T-helper 9 cell (primary cell): ENCODE measurements at places on chromosomes 5 and 9.

DNA sequence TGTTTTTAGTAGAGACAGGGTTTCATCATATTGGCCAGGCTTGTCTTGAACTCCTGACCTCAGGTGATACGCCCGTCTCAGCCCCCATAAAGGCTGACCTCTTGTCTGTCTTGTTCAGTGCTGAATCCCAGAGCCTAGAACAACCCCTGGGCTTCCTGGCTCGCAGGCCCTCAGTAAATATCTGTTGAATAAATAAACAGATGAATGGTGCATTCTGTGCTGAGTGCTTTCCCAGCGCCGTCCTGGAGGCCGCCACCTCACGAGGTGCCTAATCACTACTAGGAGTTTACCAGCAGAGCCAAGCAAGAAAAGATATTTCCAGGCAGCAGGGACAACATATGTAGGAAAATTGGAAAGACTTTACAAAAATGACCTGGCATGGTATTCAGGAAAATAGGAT lies 88.5 kb downstream of the SNX24 start:
- no peak for DNase-seq

DNA sequence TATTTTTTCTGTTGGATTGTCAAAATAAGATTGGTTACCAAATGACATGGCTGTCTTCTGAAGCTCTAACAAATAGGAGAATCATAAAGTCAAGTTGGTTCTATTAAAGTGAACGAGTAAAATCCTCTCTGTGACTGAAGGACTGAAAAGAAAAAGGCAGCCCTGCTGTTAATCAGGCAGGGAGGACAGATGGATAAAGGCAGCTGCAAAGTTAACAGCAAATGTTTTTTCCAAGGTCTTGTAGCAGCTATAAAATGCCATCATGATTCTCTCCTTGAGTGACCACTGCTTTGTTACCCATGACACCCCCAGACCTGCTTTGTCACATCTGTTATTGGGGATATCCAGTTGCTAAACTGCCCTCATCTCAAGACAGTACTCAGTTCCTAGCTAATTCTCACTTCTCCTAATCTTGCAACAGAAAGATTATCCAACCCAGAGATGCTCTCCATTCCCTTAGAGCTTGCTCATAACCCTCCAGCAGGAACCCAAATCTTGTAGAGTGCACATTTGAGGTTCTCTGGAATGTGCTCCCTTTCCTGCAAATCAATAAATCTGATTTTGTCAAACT lies 89.7 kb upstream of the PARP8 start:
- DNase-seq, result no peak

GRCh38 chr9:109908459-109909390 lies 128.7 kb downstream of the PALM2AKAP2 start:
- DNase-seq, result no peak

- DNase-seq, result no peak
Measured at GRCh38 chr5:56993241-56993640, 41.3 kb upstream of the MIER3 start.

GRCh38 chr9:95075700-95076099 lies 241.8 kb downstream of the FANCC start:
- DNase-seq, result no peak

DNA sequence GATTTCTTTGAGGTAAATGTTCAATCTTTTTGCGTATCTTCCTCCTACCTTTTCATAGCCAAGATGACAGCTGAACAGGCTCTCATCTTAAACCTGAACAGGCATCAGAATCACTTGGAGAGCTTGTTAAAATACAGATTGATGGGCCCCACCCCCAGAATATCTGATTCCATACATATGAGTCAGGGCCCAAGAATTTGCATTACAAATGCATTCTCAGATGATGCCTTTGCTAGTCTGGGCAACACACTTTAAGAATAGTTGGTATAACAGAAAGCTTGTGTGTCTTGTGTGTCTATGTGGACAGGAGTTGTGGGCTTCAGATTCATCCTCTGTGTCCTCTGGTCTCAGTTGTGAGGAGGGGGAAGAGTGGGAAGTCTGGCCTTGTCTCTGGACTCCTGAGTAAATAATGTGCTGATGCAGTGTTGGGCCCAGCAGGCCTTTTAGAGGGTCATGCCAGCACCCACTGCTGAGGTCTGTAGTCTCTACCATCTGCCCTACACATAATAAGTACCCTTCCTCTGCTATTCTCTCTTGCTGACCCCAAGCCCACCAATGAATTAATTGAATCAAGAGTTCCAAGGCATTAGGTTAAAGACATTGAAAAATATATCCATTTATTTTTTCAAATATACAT lies 43.1 kb downstream of the PTCD2 start:
- DNase-seq, result no peak

GRCh38 chr5:28009576-28009975 lies 971.2 kb upstream of the CDH9 start:
- DNase-seq, result no peak

- no peak for DNase-seq
Measured at GRCh38 chr9:108290839-108291585, 564.8 kb downstream of the ACTL7B start.

DNA sequence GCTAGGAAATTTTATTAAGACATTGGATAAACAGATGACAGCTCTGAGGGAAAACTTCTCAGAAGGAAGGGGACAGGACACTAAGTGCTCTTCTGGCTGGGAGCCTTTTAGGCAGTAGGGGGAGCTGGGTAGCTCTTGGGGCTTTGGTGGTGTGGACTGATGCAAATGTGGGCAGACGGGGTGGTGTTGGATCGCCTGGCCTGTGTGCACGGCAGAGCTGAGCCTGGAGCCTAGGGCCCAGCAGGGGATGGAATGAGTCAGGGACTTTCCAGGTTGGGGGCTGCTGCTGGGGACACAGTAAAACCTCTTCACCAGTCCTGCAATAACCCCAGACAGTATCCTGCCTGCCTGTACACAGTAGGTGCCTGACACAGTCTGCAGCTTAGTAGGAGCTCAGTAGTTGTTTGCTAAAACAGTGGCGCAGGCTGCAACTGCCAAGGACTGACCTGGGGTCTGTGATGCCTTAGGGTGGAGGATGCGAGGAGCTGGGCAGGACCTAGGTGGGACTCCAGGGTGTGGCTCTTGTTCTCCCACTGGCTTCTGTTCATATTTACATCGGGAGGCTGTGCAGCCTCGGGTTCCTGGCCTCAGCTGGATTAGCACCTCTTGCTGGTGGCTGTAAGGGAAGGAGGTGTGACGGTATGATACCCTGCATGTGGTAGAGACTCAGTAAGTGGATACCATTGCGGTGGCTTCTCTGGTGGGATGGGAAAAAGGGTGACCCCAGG lies 83.8 kb downstream of the DAB2IP start:
- DNase-seq, result no peak

- no peak for DNase-seq
Measured at GRCh38 chr5:140182803-140183367, 7.9 kb downstream of the CYSTM1 start.

DNA sequence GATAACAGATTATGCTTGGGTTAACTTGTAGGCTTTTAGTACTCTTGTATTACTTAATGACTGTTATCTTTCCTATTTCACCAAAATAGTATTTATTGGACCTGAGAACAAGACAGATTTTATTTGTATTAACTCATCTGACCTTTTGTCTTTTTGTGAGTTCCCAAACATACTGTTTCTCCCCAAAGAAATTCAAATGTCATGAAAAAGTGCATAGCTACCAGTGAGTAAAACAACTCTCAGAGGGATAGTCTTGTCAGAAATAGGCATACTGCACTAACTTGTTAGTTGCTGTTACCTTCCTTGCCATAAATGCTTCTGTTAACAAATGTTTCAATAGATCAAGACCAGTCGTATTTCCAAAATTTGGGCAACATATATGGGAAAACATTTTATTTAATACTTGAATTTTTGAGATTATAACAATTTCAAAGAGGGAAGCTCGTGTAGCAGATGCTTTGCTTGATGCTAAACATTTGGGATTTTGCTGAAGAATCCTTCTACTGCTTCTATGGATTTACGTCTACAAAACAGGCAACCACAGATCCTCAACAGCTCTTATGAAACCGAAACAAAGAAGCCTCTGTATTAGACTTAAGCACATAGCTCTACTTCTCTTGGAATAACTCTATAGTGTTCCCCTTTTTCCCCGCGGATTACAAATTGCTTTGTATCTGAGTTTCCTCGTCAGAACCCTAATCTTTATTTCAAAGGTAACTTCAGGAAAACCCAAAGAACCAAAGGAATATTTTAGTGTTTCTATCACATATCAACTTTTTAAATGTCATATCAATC lies 248.8 kb downstream of the MCTP1 start:
- no peak for DNase-seq

DNA sequence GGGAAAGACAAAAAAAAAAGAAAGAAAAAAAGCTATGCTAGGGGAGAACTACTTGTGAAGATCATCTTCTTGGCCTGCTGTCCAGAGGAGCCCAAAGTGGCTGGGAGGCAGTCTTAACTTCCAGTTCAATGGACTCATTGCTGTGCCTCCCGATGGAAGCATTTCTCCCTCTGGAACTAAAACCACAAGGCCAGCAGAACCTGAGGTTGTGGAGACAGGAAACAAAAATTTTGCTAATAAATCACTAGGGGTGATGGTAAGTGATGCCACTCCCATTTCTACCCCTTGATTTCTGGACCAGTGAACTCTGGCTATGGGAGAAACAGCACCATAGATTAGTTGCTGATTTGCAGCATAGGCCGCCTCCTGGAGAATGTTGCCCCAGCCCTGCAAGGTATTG lies 123.4 kb upstream of the NFIL3 start:
- no peak for DNase-seq

DNA sequence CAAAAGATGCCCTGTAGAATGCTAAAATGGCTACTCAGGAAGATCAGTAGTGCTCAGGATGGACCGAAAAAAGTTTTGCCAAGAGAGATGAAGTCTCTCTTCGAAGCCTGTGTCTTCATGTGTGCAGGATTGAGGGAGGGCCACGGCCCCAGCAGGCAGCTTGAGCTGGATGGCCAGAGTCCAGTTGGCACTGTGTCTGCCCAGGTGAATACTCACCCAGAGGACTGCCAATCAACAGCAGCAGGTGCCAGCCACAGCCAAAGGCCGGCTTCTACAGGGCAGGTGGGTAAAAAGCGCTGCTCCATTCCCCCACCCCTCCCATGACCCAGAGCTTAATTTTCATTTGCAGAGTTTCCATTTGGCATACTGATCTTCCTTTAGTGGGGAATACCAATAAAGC lies 287.9 kb upstream of the ZNF608 start:
- no peak for DNase-seq

GRCh38 chr5:58631895-58632294 lies 49.0 kb downstream of the RAB3C start:
- DNase-seq, result no peak

DNA sequence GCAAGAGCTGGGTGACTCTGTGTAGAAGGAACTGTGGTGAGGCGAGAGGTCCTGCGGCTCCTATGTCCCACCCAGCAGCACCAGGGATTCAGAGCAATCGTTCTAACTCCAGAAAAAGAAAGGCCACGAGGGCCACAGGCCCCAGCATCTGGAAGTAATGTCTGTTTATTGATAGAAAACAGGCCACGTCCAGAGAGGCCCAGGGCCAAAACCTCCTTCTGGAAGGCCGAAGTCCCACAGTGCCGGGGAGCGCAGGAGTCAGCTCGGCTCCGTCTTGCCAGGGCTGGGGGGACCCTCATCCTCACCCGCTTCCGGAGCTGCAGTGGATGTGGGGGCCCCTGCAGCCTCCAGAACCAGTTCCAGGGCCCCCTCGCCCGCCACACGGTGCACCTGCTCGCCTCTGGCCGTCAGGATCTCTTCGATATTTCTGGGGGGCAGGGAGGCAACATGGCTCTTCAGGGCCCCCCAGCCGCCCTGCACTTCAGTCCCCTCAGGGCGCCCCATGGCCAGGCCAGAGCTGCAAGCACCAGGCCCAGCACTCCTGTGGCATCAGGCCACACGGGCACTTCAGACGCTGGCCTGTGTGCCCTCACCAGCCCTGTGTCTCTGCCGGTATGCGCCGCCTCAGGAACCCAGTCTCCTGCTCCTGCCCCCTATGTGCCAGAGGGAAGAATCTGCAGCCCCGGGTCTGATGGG lies 1.6 kb downstream of the DNLZ start:
- DNase-seq, result no peak

GRCh38 chr9:68678430-68678829 lies 26.6 kb upstream of the PIP5K1B start:
- no peak for DNase-seq

GRCh38 chr5:103313056-103313455 lies 54.5 kb downstream of the MACIR start:
- no peak for DNase-seq

DNA sequence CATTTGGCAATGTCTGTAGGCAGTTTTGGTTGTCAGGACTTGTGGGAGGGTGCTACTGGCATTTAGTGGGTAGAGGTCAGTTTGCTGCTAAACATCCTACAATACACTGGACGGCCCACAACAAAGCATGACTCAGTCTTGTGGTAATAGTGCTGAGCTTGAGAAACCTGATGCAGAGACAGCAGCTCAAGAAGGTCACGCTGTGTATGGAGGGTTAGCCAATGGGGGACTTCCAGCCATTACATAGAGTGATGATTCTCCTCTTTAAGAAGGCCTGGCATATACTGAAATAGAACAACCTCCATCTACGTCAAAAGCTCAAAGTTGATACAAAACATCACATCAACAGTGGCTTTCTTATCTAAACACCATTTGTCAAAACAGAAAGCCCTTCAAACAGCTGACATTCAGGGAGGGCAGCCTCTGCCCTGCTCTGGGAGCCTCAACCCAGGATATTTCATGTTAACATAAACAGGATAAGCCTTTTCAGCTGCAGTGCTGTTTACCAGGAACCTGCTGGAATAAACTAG lies 143.0 kb downstream of the GPBP1 start:
- DNase-seq, result no peak

GRCh38 chr9:81717747-81718077 lies 28.4 kb upstream of the TLE1 start:
- DNase-seq, result no peak

DNA sequence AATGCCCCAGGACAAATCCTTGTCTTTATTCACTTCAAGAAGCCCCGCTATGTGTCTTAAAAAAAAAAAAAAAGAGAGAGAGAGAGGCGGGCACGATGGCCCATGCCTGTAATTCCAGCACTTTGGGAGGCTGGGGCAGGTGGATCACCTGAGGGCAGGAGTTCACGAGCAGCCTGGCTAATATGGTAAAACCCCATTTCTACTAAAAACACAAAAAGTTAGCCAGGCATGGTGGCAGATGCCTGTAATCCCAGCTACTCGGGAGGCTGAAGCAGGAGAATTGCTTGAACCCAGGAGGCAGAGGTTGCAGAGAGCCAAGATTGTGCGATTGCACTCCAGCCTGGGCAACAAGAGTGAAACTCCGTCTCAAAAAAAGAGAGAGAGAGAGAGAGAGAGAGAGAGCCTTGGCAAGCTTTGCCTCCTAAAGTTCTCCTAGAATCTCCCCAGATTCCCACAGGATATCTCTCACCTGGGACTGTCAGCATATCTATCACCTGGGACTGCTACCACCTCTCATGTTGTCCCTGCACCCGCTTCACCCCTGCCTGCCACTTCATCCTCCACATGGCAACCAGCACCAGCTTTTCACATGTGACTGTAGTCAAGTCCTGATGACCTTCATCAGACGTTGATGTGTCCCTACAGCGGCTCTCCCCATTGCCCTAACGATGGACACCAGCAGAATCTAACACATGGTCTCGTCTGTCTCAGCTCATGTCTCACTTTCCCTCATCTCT lies 5.8 kb downstream of the ITK start:
- DNase-seq, result no peak

- DNase-seq, result peak; percentile 71
Measured at GRCh38 chr9:126985870-126986498, 71.4 kb downstream of the RALGPS1 start.

GRCh38 chr5:72687288-72687687 lies 129.2 kb upstream of the TNPO1 start:
- DNase-seq, result no peak
